RPMI8226 (cell line): ENCODE measurements at places on chromosomes 11 and 22.

DNA sequence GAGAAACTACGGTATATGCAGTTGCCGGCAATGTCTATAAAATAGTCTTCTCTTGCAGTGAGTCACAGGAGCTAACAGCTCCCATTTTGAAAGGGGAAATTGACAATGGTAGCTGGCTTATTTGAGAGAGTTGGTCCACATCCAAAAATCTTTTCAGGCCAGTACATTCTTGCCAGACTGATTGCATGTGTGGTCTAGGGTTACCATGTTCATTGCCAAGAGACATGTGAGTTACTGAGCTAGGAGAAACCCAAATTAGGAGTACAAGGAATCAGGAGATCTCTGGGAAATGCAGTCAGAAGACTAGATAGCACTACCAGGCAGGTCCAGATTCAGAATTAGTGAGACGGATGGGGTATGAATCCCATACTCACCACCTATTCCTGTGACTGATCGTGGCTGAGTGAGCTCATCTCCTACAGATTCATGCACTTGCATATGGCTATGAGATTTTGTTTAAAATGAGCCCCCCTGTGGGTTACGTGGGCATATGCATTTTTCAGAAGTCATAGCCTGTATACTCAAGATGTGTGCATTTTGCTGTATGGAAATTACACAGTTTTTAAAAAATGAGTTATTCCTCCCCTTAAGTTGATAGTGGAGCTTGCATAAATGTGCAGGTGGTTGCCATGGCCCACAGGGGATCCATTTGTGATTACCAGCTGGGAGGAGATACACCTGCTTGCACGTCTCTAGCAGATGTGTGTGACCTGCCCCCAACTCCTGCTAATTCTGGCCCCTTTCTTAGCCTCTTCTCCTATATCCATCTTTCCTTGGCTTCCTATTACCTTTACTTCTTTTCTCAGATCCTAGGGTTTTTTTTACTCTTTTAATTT is 102.7 kb downstream of the COMMD9 start:
- no peak for DNase-seq

- no peak for DNase-seq
These were observed 28.4 kb upstream of the SLN start for GRCh38 chr11:107740271-107740670.

DNA sequence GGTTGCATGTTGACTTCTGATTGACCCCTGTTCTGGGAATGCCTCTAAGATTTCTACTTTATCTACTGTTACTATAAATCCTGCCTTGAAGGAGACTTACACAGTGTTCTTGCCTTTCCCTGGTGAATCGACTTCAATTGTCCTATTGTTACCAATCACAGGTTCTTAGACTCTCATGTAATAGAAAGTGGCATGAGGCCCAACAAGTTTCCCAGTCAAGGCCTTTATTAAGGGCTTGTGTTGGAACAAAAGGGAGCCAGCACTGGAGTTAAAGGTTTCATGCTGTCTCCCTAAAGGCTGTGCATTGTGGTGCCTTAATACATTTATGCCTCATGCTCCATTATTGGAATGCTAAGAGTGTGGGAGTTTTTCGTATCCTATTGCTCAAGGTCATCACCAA is 23.3 kb downstream of the MS4A2 start:
- DNase-seq, result no peak

GRCh38 chr22:25645266-25645665 is 80.8 kb downstream of the GRK3 start:
- DNase-seq, result no peak

DNA sequence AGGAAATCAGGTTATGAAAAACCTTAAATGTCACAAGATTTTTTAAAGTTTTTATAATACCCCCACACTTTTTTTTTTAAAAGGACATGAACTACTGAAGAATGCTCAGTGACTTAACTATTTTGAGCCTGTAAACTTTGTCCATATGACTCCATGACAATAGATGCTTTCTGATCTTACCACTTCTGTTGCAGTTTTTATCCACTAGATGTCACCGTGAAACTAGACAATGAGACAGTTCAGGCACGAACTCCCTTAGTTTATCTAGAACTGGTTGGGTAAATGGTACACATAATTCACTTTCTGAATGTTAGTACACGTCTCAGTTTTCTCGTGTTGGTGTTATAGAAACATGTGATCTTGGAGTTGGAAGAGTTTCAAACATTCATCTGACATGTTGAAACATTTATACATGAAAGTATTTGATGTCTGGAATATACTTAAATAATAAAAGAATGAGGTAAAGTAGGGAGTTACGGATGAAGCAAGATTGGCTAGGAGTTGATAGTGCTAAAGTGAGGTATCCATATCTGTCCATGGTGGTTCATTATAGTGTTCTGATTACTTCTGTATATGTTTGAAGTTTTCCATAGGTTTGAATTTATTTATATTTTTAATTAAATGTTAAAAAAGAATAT is 8.1 kb downstream of the CCDC15 start:
- DNase-seq, result peak; percentile 57

- no peak for DNase-seq
These were observed at the start of gene THY1 for GRCh38 chr11:119422809-119423508. Gene THY1 (minus strand): TSS chr11:119423172. CDS start chr11:119420905, 2,267 bp downstream.

DNA sequence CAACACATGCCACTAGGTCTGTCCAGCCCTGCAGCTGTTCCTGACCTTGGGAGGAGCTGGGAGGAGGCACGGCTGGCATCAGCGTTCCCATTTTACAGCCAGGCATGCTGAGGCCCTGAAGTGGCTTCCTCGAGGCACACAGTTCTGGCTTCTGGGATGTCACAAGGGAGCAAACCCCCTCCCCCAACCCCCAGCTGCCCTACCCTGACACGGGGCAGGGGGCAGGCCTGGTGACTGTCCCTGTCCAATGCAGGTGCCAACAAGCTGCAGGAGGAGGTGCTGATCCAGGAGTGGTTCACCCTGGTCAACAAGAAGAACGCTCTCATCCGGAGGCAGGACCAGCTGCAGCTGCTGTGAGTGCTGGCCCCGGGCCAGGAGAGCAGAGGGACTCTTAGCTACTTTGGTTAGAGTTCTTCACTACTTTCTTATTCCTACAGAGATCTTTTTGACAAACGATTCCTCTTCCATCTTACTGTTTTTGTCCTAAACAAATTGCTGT is 5.3 kb downstream of the KCNK7 start:
- peak; percentile 99 for DNase-seq

GRCh38 chr22:42372976-42373375 is 59.2 kb downstream of the NFAM1 start:
- DNase-seq, result no peak

- no peak for DNase-seq
These were observed 73.4 kb upstream of the YWHAH start for GRCh38 chr22:31870890-31871289.

GRCh38 chr11:105673089-105673488 is 63.2 kb downstream of the GRIA4 start:
- peak; percentile 74 for DNase-seq

- DNase-seq, result no peak
These were observed 19.2 kb downstream of the EFCAB6 start for GRCh38 chr22:43792905-43793304.

DNA sequence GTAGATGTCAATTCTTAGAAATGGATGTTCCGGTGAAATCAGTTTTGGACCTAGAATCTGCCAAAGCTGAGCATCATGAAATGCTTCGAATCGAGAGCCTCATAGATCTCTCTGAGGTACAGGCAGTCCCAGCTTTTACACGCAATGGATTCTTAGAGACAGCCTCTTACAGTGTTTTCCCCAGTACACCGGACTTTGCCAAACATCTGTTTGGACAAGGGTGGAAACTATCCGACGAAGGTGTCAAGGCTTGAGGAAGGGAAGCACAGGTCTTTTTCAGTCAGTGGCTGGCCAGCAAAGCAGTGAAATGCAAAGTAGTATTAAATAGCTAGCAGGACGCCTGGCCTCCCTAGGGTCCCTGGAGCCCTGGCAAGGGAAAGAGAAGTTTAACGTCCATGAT is 4.9 kb downstream of the GRK3 start:
- DNase-seq, result no peak

DNA sequence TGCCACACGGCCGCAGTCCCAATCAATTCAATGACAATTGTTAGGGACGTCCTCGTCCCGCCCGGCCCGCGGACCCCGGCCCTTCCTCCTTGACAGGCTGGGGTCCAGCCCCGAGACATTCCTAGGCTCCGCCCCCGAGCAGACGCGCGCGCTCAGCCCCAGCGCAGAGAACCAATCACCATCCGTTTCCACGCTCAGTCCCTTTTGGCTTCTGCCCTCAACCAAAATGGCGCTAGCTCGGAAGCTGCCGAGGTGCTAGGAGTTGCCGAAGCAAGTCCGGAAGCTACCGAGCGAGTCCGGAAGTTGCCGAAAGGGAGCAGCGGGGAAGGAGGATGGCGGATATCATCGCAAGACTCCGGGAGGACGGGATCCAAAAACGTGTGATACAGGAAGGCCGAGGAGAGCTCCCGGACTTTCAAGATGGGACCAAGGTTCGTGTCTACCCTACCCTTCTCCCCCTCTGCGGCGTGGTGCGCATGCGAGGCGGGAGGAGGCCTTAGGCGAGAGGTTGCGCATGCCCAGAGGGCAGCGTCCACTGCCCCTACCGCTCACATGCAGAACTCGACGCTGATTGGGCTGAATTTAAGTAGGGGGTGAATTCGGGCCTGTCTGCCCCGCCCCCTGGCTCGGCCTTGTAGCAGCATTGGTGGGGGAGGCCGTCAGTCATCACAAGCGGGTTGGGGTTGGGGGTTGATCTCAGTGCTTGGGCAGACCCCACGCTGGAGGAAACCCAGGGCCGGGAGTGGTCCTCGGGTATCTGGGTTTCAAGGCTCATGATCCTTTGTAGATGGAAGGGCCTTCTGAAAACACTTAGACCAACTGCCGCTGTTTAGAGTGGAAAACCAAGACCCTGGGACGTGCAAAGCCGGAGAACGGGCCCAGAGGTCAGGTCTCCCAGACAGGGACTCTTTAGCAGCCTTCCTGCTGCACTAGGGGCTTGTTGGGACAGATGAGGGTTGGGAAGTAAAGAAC is at the start of gene AIP:
Gene AIP, plus strand, starts transcription at position 200 of the 972 bp plus-strand sequence. Its CDS starts 133 bp downstream, at position 333.
- DNase-seq, result peak; percentile 100

- DNase-seq, result no peak
These were observed 59.5 kb upstream of the SCUBE2 start for GRCh38 chr11:9150926-9151325.

- no peak for DNase-seq
These were observed 80.7 kb upstream of the GRAMD1B start for GRCh38 chr11:123349382-123349781.

- DNase-seq, result peak; percentile 80
These were observed 987.6 kb downstream of the NTM start for GRCh38 chr11:132357811-132358572.

GRCh38 chr22:20080445-20080775 is 369 bp downstream of the DGCR8 start:
- peak; percentile 58 for DNase-seq

DNA sequence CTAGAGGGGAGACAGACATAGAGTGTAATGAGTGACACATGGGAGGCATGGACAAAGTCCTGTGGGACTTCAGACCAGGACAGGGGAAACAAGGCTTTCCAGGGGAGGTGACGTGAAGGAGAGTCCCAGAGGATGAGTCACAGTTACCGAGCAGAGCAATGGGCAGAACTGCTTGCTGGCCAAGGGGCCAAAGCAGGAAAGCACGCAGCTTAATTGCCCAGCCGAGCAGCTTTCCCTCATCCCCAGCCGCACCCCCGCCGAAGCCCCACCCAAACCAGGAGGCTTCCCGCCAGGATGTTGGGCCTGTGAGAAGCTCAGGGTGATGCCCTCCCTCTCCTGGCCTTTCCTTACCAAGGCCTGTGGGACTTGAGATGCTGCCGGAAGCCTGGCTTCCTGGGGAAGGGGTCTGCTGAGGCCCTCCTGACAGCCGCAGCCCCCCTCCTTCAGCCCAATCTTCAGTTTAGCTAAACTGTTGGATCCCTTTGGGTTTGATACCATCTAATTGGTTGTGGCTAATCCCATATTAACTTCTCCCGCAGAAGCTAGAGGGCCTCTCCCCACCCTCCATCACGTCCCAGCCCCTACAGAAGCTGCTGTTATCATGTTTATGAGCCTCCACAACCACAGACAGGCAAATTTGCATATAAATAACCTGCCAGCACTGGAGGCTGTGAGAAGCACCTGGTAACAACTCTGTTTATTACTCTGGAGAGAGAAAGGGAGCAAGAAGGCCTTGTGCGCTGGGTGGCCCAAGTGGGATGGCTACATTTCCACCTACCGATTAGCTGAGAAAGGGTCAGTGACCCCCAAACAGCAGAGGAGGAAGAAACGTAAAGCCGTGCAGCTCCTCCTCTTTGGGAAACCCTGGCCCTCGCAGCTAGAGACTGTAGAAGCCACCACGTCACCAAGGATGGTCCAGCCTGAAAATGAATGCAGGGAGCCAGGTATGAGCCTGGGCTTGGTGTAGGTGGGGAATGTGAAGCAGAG is 80.0 kb downstream of the TRIM29 start:
- no peak for DNase-seq

DNA sequence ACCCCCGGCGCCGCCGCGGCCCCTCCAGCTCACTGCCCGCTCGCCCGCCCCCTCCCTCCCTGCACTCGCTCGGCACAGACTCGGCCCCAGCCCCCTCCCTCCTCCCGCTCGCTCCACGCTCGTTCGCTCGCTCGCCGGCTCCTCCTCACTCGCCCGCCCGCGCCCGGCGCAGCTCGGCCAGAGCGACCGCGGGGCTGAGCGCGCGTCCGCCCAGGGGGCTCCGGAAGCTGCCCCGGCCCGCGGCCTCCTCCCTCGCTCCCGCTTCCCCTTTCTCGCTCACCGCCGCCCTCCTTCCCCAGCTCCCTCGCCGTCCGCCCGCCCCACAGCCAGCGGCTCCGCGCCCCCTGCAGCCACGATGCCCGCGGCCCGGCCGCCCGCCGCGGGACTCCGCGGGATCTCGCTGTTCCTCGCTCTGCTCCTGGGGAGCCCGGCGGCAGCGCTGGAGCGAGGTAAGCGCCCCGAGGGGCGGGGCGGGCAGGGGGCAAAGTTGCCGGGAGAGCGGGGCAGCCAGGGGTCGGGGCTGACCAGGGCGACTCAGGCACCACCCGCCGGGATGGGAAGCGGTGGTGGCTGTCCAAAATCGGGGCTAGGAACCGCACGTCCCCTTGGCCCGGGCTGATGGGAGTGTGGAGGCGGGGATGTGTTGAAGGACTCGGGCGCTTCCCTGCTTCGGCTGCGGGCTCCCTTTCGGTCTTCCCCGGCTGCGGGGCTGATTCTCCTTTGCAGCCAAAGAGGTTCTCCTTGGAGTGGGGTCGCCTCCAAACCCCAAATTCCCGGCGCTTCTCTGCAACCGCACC is at the start of gene SEZ6L:
Gene SEZ6L, plus strand, starts transcription at position 148 of the 797 bp plus-strand sequence. Its CDS starts 208 bp downstream, at position 356.
- no peak for DNase-seq

- no peak for DNase-seq
These were observed 5.1 kb downstream of the EFEMP2 start for GRCh38 chr11:65867284-65868071.

GRCh38 chr22:46036558-46037408 is 59.8 kb upstream of the WNT7B start:
- peak; percentile 79 for DNase-seq
